CD8-positive, alpha-beta memory T cell (primary cell): ENCODE measurements at places on chromosomes 3 and 15. TPM values are rescaled to one million over a fixed set of nuclear protein-coding genes. Genes with fewer than 3 reads are reported as not detected.

The CRTAP gene
- total RNA-seq: 50.3 TPM

The PKM gene
- total RNA-seq: 2,146 TPM

The ZMYND10 gene
- 1.3 TPM for total RNA-seq

The ZDHHC23 gene
- total RNA-seq: 4.3 TPM

DNA sequence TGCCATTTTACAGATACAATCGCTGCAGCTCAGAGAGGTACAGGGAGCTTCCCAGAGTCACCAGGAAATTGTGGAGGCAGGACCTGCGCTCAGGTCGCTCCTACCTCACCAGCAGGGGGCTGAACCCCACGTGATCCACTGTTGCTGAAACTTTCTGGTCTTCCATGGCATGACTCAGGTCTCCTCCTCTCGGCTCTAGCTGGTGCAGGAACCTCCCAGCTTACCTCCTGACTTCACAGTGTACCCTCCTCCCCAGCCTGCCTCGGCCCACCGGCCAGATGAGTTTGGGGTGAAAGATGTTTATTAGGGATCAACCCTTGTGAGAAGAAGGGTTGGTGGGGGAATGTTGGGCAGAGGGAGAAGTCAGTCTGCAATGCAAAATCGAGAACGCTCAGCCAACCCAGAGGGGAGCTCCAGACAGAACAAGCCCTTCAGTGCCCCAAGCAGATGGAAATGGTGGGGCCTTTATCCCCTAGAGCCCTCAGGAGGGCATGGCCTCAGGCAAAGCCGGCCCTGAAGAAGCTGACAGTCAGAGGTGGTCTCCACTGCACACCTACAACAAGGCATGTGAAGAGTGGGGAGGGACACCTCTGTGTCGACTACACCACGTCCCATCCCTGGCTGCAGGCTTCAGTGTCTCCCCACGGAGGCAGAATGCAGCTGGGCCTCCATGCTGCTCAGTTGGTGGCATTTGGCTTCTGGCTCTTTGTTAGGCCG lies 118.6 kb upstream of the PRR20G start:
- DNase-seq: no peak

- no peak for DNase-seq
Measured at GRCh38 chr3:64612916-64613526, 74.8 kb downstream of the ADAMTS9 start.

- no peak for DNase-seq
Measured at GRCh38 chr15:92634060-92634459, 21.5 kb downstream of the FAM174B start.

- no peak for DNase-seq
Measured at GRCh38 chr15:60000113-60000823, 3.8 kb upstream of the FOXB1 start.

- DNase-seq: no peak
Measured at GRCh38 chr3:23547905-23548650, 257.7 kb upstream of the UBE2E1 start.

DNA sequence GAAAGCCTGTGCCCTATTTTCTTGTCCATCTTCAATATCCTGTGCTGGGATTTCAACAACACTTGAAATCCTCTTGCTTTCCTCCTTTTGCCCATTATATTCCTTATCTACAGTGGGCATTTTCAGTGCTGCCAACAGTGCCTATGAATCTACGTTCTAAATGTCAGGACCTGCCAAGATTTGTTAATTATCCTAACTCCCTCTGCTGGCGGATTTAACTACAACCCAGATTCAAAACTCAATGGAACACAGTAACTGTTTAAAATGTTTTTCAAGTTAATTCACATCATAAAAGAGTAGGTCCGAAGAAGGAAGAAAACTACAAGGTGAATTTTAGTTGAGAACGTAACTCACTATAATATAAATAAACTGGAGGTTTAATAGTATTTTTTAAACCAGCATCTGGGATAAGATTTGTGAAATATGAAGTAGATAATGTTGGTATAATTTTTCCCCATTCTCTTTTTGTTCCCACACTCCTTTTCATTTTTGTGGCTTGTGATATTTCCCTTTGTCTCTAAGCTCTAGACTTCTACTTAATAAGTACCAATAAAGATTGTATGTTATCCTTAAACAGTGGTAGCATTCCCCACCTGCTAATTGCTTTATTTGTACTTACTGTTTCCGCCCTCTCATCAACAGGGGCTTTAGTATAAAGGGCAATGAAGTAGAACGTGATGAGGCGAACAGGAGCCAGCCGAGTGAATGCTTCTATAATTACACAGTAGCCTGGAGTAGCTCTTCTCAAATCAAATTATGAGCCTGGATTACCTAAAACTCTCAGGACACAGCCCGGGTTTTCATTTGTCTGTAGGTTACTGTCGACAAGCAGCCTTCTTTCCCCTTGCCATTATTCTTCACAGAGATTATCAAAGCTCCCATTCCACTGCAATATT lies 302.5 kb upstream of the ATP11B start:
- DNase-seq: no peak

DNA sequence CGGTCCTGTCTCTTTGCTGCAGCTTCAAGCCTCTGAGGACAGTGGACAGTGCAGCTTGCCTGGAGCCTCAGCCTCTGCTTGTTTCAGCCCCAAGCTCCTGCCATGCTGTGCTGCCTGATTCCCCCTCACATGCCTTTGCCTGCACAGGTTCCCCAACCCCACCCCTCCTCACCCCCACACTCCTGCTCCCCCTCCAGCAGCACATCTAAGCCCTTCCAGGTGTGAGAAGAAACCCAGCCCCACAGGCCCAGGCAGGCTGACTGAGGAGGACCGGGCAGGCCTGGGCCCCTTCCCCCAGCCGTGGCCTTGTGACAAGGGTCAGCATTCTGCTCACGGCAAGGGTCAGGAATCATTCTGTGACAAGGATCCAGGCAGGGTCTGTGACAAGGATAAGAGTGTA lies 22.8 kb downstream of the VIPR1 start:
- no peak for DNase-seq

GRCh38 chr3:107825556-107825955 lies 265.3 kb downstream of the CD47 start:
- DNase-seq: no peak

DNA sequence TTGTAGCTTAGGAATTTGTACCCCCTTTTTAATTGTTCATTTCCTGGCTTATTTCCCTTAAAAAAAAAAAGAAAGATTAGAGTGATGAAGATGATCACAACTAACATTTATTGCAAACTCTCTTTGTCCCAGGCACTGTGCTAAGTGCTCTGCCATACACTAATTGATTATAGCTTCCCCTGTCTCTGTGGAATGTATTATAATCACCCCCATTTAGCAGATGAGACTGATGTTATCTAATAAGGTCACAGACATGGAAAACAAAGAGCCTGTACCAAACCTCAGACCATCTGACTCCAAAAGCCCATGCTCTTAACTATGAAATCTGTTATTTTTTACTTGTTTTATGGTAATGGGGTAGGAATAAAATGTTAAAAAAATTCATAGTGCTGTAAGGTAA lies 53.1 kb downstream of the TRAK1 start:
- DNase-seq: no peak

GRCh38 chr3:196688349-196688748 lies 23.7 kb downstream of the CEP19 start:
- DNase-seq: no peak

DNA sequence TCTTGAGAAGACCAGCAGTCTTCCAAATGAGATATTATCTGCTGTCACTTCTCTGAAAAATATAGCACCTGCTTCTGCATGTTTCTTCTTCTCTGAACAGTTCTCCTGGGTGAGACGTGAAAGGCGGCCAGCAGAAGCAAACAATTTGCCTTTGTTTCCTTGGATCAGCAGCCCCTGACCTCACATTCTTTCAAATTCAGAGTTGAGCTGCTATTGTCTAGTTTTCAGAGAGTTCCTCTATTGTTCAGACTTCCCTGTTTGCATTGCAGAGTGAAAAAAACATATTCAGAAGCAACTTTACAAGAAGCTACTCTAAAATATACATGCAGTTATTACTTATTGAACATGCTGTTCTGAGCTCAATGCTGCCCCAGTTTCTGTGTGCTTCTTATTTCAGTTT lies 653.6 kb downstream of the NAALADL2 start:
- no peak for DNase-seq
